B cell (primary cell): ENCODE measurements at places on chromosomes 16 and 17.
A peak's percentile ranks its signal among the peaks of the same experiment; 100 is the strongest.

- peak; percentile 64 for DNase-seq
These were observed 1.4 kb downstream of the UBE2I start for GRCh38 chr16:1310832-1311200.

GRCh38 chr17:77282524-77283515, 142.1 kb downstream of the SEC14L1 start:
- no peak for DNase-seq

DNA sequence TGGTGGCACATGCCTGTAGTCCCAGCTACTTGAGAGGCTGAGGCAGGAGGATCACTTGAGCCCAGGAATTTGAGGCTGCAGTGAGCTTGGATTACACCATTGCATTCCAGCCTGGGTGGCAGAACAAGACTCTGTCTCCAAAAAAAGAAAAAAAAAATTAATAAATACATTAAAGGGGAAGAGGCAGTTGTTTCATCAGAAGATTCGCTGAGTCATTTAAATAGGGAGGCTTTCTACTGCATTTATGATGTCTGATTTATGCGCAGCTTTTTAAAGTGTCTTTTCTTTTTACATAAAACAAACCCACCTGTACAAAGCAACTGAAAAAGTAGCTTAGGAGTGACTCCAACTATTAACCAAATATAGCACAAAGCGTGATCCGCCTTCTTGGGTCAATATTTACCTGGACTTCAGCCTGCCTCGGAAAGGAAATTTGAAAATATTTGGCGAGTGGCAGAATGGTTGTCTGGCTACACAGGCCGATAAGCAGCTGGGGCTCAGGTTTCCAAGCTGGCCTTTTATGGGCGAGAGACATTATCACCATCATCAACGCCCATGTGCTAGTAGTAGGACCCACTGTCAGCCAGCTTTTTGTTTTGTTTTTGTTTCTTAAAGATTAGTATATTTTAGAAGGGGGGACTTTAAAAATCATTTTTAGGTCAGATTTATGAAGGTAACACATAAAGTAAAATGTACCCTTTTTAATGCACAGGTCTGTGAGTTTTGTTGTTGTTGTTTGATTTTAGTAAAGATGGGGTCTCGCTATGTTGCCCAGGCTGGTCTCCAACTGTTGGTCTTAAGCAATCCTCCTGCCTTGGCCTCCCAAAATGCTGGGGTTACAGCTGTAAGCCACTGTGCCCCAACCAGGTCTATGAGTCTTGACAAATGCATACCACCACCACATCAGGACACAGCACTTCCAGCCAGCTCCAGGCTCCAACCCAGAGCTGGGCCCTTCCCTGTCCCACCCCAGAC, 42.5 kb upstream of the RASD1 start:
- no peak for DNase-seq

DNA sequence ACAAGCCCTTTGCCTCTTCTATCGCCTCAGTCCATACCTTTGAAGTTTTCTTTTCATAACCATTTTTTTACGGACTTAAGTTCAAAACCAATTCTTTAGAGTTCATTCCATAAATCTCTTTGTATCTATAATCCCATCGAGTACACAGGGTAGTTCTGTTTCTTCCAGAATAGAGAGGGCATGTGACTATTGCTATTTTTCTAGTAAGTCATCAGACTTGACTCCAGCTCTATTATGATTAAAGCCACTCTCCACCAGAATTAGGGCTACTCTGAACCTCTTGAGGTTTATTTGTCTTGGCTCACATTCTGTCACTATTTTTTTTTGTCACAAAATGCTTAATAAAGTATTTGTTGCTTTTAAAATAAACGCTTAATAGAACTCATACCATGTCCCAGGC, 191.9 kb upstream of the AXIN2 start:
- DNase-seq: no peak

GRCh38 chr17:43909537-43910231, 2.3 kb upstream of the MPP2 start:
- DNase-seq: no peak

DNA sequence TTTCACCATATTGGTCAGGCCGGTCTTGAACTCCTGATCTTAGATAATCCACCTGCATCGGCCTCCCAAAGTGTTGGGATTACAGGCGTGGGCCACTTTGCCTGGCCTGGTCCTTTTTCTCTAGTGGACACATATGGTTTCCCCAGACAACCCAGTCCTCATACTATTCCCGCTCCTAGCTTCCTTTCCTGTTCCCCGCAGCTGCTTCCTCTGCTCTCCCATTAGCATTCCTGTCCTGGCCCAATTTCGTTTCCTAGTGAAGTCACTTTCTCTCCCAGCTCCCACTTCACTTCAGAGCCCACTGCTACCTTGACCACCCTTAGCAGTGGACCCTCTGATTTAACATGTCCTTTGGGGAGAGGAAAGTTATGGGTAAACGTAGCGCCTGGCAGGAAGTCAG, 11.3 kb downstream of the KATNIP start:
- DNase-seq: no peak

DNA sequence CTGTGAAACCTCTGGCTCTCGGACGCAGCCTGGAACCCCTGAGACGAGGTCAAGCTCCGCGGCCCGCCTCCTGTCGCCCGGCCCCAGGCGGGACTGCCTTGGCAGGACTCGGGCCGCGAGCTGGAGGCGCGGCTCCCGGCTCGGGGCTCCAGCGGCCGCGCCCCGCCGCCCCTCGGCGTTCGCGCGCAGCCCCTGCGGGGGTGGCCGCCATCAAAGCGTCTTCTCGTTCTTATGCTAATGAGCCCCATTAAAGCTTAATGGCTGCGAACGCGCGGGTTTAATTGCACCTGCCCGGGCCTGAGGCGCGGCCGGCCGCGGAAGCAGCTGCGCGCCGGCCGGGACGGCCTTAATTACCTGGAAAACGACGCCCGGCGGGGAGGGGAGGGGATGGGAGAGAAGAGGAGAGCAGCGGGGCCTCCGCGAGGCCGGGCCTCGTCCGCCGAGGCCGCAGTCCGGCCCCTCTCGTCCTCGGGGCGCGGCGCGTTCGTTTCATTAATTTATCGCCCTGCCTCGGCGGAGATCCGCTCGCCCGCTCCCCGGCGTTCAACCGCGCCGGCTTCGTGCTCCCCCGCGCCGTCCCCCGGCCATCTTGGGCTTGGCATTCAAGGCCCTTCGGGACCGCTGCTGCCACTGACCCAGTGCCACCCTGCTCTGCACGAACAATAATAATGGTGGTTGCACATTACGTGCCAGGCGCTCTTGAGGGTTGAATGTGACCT, 19.2 kb downstream of the RAI1 start:
- peak; percentile 33 for DNase-seq
